T-helper 17 cell (primary cell): ENCODE measurements at places on chromosomes 11 and 22. TPM values are rescaled to one million over a fixed set of nuclear protein-coding genes. Genes with fewer than 3 reads are reported as not detected.

DNA sequence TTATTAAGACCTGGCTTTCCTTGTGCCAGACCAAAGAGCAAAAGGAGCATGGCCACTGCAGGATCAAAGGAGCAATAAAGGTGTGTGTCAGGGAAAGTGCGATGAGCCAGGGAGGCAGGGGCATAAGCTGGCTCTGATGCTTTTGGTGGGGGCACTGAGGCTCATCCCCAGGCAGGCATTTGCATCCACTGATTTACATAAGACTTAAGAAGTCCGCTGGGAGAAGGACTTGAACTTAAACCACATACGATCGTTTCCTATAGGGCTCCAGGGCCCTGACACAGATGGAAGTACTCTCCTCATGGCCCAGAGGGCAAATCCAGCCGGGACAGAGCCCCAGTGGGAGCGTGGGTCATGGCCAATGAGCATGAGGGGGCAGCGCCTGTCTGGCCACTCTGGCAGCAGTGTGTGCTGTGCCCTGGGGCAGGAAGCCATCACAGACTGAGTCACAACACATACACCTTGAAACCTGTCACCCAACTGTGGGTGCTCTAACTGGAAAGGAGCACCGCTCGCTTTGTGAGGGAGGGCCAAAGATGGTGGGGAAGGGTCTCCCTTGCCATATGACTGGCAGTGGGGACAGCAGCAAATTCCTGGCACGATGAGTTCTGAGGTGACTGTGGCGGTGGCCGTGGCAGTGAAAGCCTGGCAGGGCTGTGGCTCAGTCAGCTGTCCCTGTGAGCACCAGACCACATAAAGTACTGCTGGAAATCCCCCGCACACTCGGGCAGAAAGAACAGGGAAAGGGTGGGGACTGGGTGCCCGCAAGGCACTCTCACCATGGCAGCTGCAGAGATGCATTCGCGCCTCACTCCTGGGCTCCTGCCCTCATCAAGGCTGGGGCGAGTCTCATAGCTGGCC, 79.4 kb upstream of the LMO1 start:
- no peak for DNase-seq

The YDJC gene
- 31.0 TPM for total RNA-seq

- DNase-seq: peak; percentile 70
Observed at GRCh38 chr11:128859563-128860441, 7.3 kb downstream of the KCNJ1 start.

The TYR gene
- total RNA-seq: not detected

- no peak for DNase-seq
Observed at GRCh38 chr11:9550191-9550628, 23.3 kb upstream of the WEE1 start.

- DNase-seq: no peak
Observed at GRCh38 chr11:75289511-75289760, 48.9 kb downstream of the TPBGL start.

The PRR33 gene
- not detected for total RNA-seq

DNA sequence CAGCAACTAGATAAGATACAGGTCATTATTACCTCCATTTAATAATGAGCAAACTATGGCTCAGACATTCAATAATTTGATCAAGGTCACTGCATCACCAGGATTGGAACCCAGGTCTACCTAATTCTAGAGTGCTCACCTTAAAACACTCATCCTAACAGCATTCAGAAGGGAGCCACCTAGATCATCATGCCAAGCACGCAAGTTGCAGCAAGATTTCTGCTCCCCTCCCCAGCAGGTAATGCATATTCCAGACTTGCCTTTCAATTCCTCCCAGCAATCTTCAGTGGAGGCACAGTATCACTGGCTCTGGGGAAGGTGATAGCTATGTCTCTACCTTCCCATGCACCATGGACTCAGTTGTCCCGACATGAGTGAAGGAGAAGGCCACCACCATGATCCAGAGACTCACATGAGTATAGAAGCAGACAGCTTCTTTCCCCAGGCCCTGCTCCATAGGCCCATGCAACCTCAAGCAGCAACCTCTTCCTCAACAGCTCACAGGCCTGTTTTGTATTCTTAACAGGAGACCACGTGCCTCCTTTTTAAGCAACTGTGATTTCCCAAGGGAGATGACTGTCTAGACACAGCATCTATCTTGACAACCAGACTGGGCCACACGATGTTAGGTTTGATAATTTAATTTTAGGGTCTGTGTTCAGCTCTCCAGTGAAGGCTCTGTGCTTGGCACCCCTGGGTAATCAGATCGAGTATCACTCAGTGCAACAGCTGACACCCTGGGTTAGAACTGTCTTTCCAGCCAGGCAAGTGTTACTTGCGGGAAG, 36.4 kb downstream of the RAB30 start:
- DNase-seq: no peak

GRCh38 chr11:63672936-63673539, 1.9 kb upstream of the ATL3 start:
- DNase-seq: no peak

- no peak for DNase-seq
Observed at GRCh38 chr11:57322256-57323166, 2.2 kb downstream of the TNKS1BP1 start.

GRCh38 chr11:64134963-64135362, 30.9 kb downstream of the MACROD1 start:
- no peak for DNase-seq
